ENCODE measurements at places on chromosomes 1 and 21.

GRCh38 chr1:13666317-13666716 lies 33.7 kb upstream of the PRDM2 start:
- no peak for DNase-seq

DNA sequence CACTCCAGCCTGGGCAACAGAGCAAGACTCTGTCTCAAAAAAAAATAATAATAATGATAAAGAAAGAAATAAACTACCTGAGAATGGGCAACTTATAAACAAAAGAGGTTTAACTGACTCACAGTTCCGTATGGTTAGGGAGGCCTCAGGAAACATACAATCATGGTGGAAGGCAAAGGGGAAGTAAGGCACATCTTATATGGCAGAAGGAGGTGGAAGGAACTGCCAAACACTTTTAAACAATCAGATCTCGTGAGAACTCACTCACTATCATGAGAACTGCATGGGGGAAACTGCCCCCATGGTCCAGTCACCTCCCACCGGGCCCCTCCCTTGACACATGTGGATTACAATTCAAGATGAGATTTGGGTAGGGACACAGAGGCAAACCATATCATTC lies 6.3 kb upstream of the EGLN1 start:
- DNase-seq: no peak

DNA sequence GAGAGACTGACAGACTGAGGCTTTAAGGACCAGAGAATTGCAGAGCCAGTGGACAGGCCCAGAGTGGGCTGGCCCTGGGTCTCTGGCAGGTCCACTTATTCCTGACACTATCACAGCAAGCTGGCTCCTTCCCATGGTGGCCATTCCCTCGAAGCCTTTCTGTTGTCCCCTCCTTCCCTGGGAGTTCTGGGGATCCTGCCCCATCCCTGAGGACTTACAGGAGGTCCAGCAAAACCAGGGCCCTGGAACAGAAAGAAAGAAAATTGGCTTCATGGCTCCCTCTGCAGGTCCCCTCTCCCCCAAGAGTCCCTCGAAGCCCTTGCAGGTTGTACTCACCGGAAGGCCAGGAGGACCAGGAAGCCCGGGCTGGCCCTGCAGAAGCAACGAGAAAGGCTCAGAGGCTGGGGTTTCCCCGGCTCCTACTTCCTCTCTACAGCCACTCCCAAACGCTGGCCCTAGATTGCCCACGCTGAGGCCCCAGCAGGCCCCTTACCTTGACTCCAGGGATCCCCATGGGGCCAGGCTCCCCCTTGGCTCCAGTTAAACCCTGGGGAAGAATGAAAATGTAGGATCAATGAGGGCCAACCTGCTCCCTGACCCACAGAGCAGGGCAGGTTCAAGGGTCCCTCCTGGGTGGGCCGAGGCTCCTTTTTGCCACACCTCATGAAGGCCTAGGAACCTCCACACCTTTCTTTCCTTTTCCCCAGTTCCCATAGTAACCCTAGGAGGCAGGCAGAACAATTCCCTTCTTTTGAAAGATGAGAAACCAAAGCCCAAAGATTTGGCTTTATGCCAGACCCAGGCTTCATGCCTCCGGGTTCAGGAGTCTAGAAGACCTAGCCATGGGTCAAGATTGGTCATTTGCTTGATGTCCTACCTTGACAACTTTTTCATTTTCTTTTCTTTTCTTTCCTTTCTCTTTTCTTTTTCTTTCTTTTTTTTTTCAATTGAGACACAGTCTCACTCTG lies 4.6 kb downstream of the COL9A2 start:
- no peak for DNase-seq

GRCh38 chr21:42413500-42413899 lies 9.8 kb downstream of the UBASH3A start:
- DNase-seq: no peak

GRCh38 chr1:236673289-236673919 lies 12.9 kb upstream of the ACTN2 start:
- no peak for DNase-seq

- DNase-seq: peak; percentile 11
Observed at GRCh38 chr1:224433041-224433691, 1.4 kb downstream of the WDR26 start.

- DNase-seq: peak; percentile 91
Observed at GRCh38 chr1:37476460-37477197, 2.2 kb downstream of the ZC3H12A start.

DNA sequence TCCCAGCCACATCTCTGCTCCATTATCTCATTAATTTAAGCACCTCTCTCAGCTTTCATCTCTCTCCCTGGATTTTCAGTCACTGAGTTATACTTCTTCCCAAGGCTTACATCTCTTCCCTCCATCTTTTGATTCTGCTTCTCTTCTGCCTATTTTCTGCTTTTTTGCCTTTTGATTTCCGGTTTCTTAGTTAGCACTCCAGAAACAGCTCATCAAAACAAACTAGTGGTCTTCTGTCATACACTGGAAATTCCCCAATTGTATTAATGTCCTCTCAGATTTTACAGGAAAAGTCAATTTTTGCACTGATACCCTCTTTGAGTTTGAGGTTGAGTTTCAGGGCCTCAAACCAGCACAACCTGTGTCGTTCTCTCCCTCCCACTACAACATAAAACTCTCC lies 1.5 kb downstream of the LCE3E start:
- no peak for DNase-seq

- DNase-seq: no peak
Observed at GRCh38 chr1:2881556-2881955, 80.1 kb upstream of the TTC34 start.

DNA sequence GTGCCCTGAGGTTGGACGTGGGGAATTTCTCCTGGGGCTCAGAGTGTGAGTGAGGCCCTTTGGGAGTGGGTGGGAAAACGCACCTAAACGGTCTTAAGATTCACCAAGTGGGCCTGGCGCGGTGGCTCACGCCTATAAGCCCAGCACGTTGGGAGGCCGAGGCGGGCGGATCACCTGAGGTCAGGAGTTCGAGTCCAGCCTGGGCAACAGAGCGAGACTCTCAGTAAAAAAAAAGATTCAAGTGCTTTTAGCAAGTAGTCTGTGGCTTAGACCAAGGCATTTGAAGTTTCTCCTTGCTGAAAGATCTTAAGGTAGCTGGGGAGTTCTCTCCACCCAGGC lies 1.4 kb downstream of the RPS8 start:
- no peak for DNase-seq

GRCh38 chr1:219383281-219383680 lies 209.6 kb downstream of the LYPLAL1 start:
- no peak for DNase-seq

GRCh38 chr1:48105165-48105564 lies 108.0 kb upstream of the TRABD2B start:
- no peak for DNase-seq

DNA sequence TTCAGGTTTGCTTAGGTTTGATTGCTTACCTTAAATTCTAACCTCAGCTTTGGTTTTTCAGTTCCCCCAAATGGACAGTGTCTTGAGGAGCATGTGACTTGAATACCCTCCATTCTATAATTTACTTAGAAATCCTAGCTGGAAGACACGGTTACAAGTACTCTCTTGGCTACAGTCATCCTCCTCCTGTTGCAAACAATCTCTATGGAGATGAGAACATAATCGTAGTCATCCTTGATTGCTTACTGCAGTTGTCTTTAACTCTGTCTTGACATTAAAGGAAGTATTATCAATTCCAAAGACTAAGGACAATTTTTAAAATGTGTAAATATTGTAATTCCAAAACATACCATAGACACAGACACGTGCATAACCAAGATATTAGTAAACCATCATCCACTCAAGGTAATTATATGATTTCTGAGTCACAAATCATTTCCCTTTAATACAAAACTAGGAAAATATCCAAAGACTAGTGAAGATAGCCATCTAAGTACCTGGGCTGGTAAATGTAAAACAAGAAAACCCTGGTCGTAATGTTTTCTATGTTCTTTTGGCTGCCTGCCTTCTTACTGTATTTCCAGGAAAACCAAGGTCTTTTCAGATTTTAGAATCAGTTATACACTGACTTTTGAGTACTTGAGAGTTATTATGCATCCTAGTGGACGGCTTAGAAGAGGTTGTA lies 149.9 kb downstream of the CHRM3 start:
- DNase-seq: no peak

- no peak for DNase-seq
Observed at GRCh38 chr21:38802050-38803026, 3.4 kb upstream of the ETS2 start.

DNA sequence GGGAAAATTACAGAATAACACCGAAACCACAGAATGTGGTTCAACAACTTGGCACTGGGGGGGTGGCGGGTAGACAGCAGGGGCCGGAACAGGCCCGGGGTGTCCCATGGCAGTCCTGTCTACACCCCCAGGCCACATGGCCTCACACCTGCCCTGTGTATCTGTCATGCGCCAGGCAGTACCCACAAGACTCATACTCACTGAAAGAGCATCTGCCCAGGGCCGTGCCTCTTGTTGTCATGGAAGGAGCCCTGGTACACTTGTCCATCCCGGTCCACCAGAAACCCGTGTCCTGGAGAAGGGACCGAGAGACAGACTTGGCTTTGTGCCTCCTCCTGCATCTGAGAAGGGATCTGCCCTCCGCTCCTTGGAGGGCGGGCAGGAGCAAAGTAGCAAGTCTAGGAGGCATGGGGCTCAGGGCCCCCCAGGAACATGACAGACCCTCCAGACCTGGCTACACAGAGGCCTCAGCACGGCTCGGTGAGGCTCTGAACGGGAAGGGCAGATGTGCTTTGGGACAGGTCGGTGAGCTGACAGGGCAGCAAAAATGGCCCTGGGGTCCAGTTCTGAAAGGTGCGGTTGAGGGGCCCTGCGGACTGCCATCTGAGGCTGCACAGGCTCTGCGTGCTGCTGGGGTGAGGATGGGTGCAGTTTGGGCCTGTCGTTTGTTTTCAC lies 5.6 kb downstream of the MORN1 start:
- DNase-seq: no peak

GRCh38 chr1:21052034-21052433 lies 124.7 kb downstream of the EIF4G3 start:
- DNase-seq: no peak

- DNase-seq: no peak
Observed at GRCh38 chr1:192038567-192038966, 119.7 kb upstream of the RGS18 start.

GRCh38 chr1:23772049-23772853 lies 6.0 kb upstream of the PITHD1 start:
- DNase-seq: peak; percentile 68

DNA sequence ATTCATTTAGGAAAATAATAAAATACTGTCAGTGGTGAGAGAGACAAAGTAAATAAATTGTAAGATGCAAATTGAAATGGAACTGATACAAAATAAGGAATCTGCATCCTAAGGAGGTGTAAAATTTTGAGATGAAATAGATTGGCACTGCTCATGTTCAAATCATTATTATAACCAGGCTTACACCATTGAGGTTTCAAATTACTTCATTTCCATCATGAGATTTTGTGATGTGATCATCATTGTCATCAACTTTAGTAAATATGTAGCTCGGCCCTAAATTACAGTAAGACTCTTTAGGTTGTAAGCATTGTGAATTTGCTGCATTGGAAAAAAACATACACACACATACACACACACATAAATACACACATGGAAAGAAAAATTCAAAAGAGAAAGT lies 123.4 kb downstream of the SDCCAG8 start:
- DNase-seq: no peak

DNA sequence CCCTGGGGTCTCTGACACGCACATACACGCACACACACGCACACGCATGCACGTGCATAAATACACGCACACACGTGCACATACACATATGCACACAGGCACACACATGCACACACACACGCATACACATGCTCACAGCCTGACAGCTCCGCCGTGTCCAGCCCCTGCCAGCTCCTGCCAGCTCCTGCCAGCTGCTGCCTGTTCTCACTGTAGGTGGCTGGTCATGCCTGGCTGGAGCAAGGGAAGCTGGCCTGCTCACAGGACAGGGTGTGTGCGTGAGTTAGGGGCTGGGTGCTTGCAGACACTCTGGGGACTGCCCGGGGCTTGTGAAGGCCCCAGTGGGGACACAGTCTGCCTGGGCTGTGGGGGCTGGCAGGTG lies 4.9 kb downstream of the PLCH2 start:
- no peak for DNase-seq

DNA sequence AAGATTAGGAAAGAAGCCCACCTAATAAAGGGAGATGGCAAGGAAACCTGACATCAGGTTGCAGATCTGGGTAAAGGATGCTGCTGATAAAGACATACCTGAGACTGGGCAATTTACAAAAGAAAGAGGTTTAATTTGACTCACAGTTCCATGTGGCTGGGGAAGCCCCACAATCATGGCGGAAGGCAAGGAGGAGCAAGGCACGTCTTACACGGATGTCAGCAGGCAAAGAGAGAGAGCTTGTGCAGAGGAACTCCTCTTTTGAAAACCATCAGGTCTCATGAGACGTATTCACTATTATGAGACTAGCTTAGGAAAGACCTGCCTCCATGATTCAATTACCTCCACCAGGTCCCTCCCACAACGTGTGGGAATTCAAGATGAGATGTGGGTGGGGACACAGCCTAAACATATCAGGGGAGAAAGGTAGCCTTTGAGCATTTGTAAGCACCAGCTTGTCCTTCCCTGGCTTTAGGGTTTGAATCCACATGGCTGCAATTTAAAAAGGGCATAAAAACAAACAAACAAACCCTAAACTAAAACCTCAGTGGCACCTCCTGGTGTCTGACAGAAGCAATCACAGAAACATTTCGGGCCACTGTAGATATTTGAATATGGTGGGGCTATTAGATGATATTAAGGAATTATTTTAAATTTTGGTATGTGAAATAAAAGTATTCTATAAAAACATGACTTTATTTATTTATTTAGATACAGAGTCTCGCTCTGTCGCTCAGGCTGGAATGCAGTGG lies 33.1 kb downstream of the SLC2A7 start:
- no peak for DNase-seq

DNA sequence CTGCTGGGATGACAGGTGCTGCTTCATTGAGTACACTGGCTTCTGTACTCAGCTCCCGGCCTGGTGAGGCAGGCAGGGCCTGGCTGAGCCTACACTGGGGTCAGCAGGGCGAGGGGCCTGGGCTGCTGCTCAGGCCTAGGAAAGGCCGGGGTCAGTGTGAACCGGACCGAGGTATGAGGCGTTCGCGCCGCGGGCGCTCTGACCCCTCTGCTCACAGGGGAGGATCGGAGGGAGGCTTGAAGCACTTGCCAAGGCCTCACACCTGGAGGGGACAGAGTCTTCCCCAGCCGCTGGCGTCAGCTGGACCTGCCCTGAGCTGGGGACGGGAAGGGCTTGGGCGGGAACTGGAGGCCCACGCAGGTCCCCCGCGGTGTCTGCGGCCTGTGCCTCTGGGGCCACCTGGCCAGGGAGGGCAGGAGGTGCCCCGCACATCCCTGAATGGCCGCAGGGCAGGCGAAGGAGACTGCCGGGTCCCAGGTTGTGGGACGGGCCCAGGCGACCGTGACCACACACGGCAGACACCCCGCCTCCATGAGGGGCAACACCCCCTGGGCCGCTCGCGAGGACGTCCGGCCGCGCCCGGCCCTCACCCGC lies 466 bp downstream of the PEX10 start:
- DNase-seq: no peak

- peak; percentile 27 for DNase-seq
Observed at GRCh38 chr1:34681480-34682451, 73.1 kb upstream of the GJB5 start.

Data from hepatic stellate cell (primary cell).